Breast epithelium (tissue), 4 donors: ENCODE measurements at places on chromosomes 4 and X. TPM values are rescaled to one million over a fixed set of nuclear protein-coding genes. Genes with fewer than 3 reads are reported as not detected.

Gene ENPEP
- 10.2 TPM for total RNA-seq

GRCh38 chr4:179130122-179130714 is 1688.0 kb upstream of the AGA start:
- H3K4me3 ChIP-seq: no peak overlapping the region
- no peaks in the 10 kb centered on the region for H3K36me3 ChIP-seq
- H3K27ac ChIP-seq: no peak overlapping the region
- no peak for DNase-seq

Gene HS6ST2
- 1.2 TPM for total RNA-seq

GRCh38 chrX:9542106-9542760 is 77.4 kb downstream of the TBL1X start:
- no peaks in the 10 kb centered on the region for H3K36me3 ChIP-seq
- no peaks in the 10 kb centered on the region for H3K4me1 ChIP-seq
- no peak for DNase-seq
- H3K27me3 ChIP-seq: no peaks in the 10 kb centered on the region
- H3K27ac ChIP-seq: no peak overlapping the region

- H3K27ac ChIP-seq: peak overlapping the region; percentile 65
- H3K4me1 ChIP-seq: peaks cover 6% of the 10 kb centered on the region
- H3K27me3 ChIP-seq: no peaks in the 10 kb centered on the region
- H3K36me3 ChIP-seq: no peaks in the 10 kb centered on the region
Measured at GRCh38 chr4:100977274-100977673, 370.1 kb downstream of the PPP3CA start.

Gene TMPRSS11F
- not detected for total RNA-seq

DNA sequence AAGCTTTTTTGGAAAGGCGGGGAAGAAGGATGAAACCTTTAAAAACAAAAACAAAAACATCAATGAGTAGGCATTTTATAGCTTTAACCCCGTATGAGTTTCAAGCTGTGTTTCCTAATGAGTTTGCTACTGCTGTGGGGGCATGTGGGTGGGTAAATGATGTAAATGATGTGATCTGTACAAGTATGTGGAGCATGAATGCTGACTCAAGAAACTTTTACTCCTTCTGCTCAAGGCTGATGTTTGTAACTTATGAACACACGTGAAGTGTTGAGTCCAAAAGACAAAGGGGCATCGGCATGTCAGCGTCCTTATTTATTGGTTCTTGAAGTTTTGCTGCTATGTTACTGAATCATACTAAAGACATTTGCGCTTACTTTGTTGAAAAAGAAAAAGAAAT is 76.9 kb downstream of the CLCN4 start:
- H3K4me1 ChIP-seq: no peaks in the 10 kb centered on the region
- H3K4me3 ChIP-seq: no peak overlapping the region
- no peak overlapping the region for H3K27ac ChIP-seq

DNA sequence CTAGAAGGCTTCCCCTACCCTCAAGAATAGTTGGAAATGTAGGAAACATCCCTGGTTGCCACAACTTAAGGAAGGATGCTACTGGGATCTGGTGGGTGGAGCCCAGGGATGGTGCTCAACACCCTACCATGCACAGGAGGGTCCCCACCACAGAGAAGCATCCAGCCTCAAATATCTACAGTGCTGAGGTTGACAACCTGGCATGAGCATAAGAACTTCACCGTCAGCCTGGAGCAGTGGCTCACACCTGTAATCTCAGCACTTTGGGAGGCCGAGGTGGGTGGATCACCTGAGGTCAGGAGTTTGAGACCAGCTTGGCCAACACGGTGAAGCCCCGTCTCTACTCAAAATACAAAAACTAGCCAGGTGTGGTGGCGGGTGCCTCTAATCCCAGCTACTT is 24.0 kb upstream of the ASMTL start:
- H3K36me3 ChIP-seq: no peaks in the 10 kb centered on the region
- H3K4me3 ChIP-seq: no peak overlapping the region

DNA sequence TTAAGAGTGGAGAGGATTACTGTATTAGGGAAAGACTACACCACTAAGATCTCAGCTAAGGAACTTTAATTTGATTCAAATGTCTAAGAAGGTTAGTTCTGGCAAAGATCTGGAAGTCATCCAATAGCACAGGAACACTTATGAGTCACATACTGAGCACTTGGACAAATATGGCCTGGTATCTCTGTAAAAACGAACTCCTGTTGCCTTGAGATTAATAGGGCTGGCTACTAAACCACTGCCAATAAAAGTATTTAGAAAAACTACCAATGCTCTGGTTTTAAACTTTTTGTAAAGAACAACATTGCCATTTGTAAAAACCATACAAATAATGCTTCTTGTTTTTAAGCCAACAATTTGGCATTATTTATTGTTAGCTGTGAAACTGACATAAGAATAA is 70.5 kb downstream of the SEC24D start:
- H3K4me1 ChIP-seq: peaks cover 7% of the 10 kb centered on the region
- no peak overlapping the region for H3K4me3 ChIP-seq
- peak overlapping the region; percentile 74 for H3K27ac ChIP-seq
- no peak for DNase-seq

Gene POU4F2
- total RNA-seq: not detected

Gene GLRA3
- 54.7 TPM for total RNA-seq

- H3K27me3 ChIP-seq: no peaks in the 10 kb centered on the region
- H3K27ac ChIP-seq: no peak overlapping the region
- DNase-seq: no peak
- H3K4me3 ChIP-seq: no peak overlapping the region
Measured at GRCh38 chr4:129929984-129930383, 834.0 kb downstream of the C4orf33 start.

Gene PDGFC
- total RNA-seq: 59.7 TPM

GRCh38 chrX:110143454-110144210 is 140.7 kb downstream of the TMEM164 start:
- no peak overlapping the region for H3K4me3 ChIP-seq
- no peaks in the 10 kb centered on the region for H3K4me1 ChIP-seq
- H3K27ac ChIP-seq: peak overlapping the region; percentile 31
- DNase-seq: no peak
- peaks cover 18% of the 10 kb centered on the region for H3K27me3 ChIP-seq

DNA sequence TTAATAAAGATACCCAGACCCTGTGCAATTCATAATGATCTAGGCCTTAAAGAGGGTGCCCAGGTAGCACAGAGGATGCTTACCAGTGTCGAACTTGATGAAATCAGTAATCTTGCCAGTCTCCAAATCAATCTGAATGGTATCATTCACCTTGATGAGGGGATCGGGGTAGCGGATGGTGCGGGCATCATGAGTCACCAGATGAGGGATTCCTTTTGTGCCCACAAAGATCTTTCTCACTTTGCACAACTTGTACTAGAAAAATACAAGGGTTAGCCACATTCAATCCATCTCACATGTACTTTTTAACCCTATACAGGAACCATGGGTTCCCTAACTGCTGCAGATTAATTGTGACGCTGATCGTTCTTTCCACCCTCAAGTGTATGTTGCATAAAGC is 3.3 kb downstream of the RPS4X start:
- no peaks in the 10 kb centered on the region for H3K36me3 ChIP-seq
- H3K27me3 ChIP-seq: peaks cover 4% of the 10 kb centered on the region
- H3K27ac ChIP-seq: no peak overlapping the region
- DNase-seq: no peak
- no peaks in the 10 kb centered on the region for H3K4me1 ChIP-seq

GRCh38 chr4:141058591-141059512 is 74.4 kb downstream of the RNF150 start:
- no peaks in the 10 kb centered on the region for H3K4me1 ChIP-seq
- no peak overlapping the region for H3K27ac ChIP-seq
- H3K27me3 ChIP-seq: no peaks in the 10 kb centered on the region
- H3K36me3 ChIP-seq: no peaks in the 10 kb centered on the region

GRCh38 chr4:40150932-40151331 is 45.9 kb upstream of the RHOH start:
- H3K36me3 ChIP-seq: no peaks in the 10 kb centered on the region
- DNase-seq: no peak
- H3K4me1 ChIP-seq: no peaks in the 10 kb centered on the region
- no peak overlapping the region for H3K4me3 ChIP-seq
- H3K27ac ChIP-seq: no peak overlapping the region

Gene SYNPO2
- total RNA-seq: 30.2 TPM

Gene CSTF2
- 11.8 TPM for total RNA-seq

DNA sequence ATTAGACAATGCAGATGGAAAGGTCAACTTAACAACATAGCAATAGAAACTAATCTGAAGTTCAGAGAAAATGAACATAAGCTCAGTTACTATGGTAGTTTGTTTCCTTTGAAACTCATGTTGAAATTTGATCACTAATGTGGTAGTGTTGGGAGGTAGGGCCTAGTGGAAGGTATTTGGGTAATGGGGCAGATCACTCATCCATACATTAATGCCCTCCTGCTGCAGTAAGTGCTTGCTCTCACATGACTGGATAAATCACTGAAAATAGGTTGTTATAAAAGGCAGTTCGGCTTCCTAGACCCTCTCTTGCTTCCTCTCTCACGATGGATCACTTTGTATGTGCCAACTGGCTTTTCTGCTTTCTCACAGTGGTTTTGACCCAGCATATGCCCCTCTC is 567.4 kb upstream of the GALNT7 start:
- no peak overlapping the region for H3K4me3 ChIP-seq
- no peak for DNase-seq
- no peaks in the 10 kb centered on the region for H3K27me3 ChIP-seq
- no peak overlapping the region for H3K27ac ChIP-seq
- no peaks in the 10 kb centered on the region for H3K36me3 ChIP-seq

- H3K27me3 ChIP-seq: no peaks in the 10 kb centered on the region
- H3K4me3 ChIP-seq: no peak overlapping the region
- peak; percentile 58 for DNase-seq
Measured at GRCh38 chr4:24763631-24764297, 31.6 kb upstream of the SOD3 start.

DNA sequence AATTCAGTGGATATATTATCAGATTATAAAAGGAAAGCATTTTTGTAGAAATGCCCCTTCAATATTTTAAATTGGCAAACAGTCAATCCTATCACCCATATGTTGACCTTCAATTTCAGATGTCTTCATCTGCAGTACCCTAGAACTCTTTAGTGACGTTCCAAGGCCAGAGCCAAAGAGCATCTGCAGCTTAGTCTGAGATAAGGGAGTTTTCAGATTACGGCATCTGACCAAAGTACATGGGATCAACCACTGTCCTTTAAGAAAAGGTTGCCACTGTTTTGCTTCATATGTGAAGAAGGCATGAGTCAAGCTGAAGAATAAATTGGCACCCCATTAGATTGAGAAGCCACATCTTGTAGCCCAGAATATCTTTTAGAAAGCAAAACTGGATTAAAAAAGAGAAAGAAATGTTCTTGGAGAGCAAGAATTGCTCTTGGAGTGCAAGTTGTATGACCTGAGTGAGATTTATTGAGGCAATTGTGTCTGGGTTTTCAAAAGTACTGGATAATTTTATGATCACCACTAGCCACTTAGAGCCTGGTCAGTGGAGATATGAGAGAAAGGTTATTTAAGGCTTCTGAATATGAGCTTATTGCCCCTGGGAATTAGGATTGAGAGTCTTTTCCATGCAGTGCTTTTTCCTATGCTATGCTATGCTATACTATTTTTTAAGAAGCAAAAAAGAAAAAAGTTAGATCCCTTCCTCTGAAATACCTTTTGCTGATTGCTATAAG is 251.9 kb upstream of the NR3C2 start:
- H3K27ac ChIP-seq: no peak overlapping the region
- H3K27me3 ChIP-seq: no peaks in the 10 kb centered on the region
- DNase-seq: no peak
- no peaks in the 10 kb centered on the region for H3K4me1 ChIP-seq
- H3K36me3 ChIP-seq: no peaks in the 10 kb centered on the region

Gene MSMO1
- 24.6 TPM for total RNA-seq

Gene S100G
- 1.6 TPM for total RNA-seq

Gene F8A3
- total RNA-seq: 14.4 TPM

DNA sequence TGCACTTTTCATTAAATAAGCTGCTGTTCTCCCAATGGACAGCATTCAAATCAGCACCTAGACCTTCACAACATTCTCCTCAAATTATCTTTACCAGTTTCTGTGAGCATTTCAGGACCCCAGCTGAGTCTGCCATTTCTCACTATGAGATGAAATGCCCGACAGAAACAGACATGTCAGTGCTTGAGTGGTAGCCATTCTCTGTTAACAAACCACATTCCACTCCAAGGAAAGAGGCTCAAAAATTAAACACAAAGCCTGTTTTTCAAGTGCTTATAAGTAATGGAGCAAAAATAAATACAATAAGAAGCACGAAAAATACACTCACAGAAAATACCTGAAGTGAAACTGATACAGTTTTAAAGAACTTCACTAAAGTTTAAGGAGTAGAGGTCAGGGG is 320.2 kb upstream of the PRPS2 start:
- H3K27ac ChIP-seq: no peak overlapping the region
- DNase-seq: no peak
- H3K27me3 ChIP-seq: no peaks in the 10 kb centered on the region
- H3K36me3 ChIP-seq: no peaks in the 10 kb centered on the region
- no peaks in the 10 kb centered on the region for H3K4me1 ChIP-seq

- H3K27ac ChIP-seq: no peak overlapping the region
- H3K27me3 ChIP-seq: no peaks in the 10 kb centered on the region
- DNase-seq: no peak
- no peaks in the 10 kb centered on the region for H3K4me1 ChIP-seq
- H3K36me3 ChIP-seq: no peaks in the 10 kb centered on the region
Measured at GRCh38 chr4:166043801-166044200, 170.8 kb downstream of the TLL1 start.

- no peaks in the 10 kb centered on the region for H3K27me3 ChIP-seq
- H3K4me3 ChIP-seq: no peak overlapping the region
- H3K27ac ChIP-seq: no peak overlapping the region
- DNase-seq: no peak
- H3K4me1 ChIP-seq: no peaks in the 10 kb centered on the region
- no peaks in the 10 kb centered on the region for H3K36me3 ChIP-seq
Measured at GRCh38 chr4:58514299-58514698, 1404.1 kb upstream of the IGFBP7 start.

Gene CTAG2
- total RNA-seq: not detected
